ENCODE measurements at places on chromosomes 3 and 15.

- no peak for DNase-seq
These were observed 6.5 kb upstream of the USP3 start for GRCh38 chr15:63497642-63498467.

DNA sequence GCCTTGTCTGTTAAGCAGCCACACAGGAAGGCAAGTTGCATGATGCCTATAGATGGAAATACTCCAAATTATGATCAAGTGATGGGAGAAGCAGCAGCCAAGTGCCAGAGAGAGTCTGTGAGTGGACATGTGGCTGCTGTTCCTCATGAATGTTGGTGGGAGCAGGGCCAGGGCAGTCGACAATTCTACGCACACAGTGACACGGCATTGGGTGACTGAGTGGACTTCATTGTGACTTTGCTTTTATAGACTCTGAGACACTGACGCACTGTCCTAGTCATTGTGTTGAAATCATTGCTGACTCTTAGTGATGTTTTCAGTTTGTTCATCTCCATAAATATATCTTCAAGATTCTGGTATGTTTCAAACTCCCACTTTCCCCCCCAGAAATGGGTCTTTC lies 246.3 kb upstream of the SEMA6D start:
- DNase-seq: no peak

- peak; percentile 38 for DNase-seq
These were observed 216.1 kb downstream of the SLCO3A1 start for GRCh38 chr15:92069308-92070250.

- no peak for DNase-seq
These were observed 114.7 kb downstream of the GADL1 start for GRCh38 chr3:30779686-30780287.

GRCh38 chr3:71125738-71126137 lies 457.8 kb downstream of the FOXP1 start:
- no peak for DNase-seq
